CD14-positive monocyte (primary cell): ENCODE measurements at places on chromosomes 11 and 22.

GRCh38 chr11:47109051-47109726 is 67.5 kb downstream of the ARFGAP2 start:
- DNase-seq = no peak

DNA sequence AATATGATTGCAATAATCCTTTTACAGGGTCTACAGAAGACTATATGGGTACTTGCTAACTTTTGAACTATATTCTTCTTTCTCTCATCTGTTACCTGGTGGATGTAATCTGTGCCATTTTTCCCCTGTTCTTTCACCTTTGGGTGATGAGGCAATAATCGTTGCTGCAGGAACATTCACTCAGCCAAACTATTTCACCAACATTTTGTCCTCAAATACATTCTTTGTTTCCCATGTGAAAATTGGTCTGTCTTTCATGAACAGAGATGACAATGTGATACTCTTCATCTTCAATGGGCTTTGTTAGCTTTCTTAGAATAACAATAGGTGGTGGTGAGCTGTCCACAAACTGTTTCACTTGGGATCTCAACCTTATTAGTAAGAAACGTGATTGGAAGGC is 52.1 kb upstream of the CAPRIN1 start:
- DNase-seq = no peak

DNA sequence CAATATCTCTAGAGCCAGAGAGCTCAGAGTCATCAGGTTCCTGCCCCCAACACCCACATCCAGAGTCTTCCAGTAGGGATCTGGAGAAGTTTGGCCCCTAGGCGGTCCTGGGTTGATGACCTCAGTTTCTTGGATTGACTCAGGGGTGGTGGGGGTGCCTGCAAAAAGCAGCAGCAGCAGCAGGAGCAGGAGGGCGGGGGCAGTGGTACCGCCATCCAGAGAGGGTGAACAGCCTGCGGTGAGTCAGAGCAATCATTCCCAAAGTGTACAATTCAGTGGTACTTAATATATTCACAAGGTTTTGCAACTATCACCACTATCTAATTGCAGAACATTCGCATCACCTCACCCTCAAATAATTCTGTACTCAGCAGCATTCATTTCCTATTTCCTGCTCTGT is 9.9 kb upstream of the SEC14L3 start:
- DNase-seq = no peak

- peak; percentile 86 for DNase-seq
These were observed 6.2 kb downstream of the PANX1 start for GRCh38 chr11:94134651-94135512.

- no peak for DNase-seq
These were observed 201.4 kb downstream of the BLID start for GRCh38 chr11:121914508-121915059.

- DNase-seq = no peak
These were observed 19.4 kb downstream of the RPS6KA4 start for GRCh38 chr11:64378335-64378880.

- no peak for DNase-seq
These were observed 25.0 kb upstream of the PRSS23 start for GRCh38 chr11:86775361-86775760.
